Dermis blood vessel endothelial cell (primary cell): ENCODE measurements at places on chromosomes 2 and 18.
A peak's percentile ranks its signal among the peaks of the same experiment; 100 is the strongest.

- DNase-seq = no peak
These were observed 20.6 kb upstream of the ID2 start for GRCh38 chr2:8661235-8661634.

DNA sequence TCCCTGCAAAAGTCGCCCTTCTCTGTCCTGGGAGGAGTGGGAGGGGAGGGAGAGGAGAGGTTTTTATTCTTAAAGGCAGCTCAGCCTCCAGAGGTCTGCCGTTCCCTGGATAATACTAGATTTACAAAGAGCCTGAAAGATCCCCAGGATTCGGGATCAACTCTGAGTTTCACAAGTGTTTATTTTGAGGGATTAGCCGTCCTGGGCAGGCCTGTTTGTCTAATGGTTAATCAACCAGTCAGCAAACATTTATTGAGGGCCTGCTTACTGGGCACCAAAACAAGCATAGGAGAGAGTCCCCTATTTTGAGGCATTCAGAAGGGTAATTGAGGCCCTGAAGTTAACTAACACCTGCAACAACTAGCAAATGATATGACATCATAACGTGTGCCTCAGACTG is 152.6 kb upstream of the SLC1A4 start:
- no peak for DNase-seq

DNA sequence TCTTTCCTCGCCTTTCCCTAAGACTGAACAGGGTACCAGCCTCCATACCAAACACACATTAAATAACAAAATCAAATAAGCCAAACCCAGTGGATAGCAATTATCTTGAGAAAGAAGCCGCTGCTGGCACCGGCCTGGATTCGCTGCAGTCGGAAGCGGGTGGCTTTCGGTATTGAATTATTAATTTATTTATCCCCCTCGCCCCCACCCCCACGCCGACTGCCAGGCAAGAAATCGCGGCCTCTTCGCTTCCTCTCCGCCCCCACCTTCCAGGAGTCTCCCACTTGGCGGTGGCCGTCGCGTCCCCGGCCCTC is 370 bp upstream of the ZNF804A start:
- no peak for DNase-seq

- DNase-seq = peak; percentile 83
These were observed 35.4 kb downstream of the INPP4A start for GRCh38 chr2:98479959-98480524.

- DNase-seq = peak; percentile 53
These were observed 803 bp upstream of the FIGN start for GRCh38 chr2:163736433-163737189.
